ENCODE measurements at places on chromosomes 6 and 20.

- no peak for DNase-seq
These were observed 1.6 kb upstream of the HEY2 start for GRCh38 chr6:125747589-125748405.

GRCh38 chr6:16721977-16722376 lies 39.3 kb downstream of the ATXN1 start:
- no peak for DNase-seq

- DNase-seq, result no peak
These were observed 320.1 kb upstream of the PRND start for GRCh38 chr20:4401601-4402000.

DNA sequence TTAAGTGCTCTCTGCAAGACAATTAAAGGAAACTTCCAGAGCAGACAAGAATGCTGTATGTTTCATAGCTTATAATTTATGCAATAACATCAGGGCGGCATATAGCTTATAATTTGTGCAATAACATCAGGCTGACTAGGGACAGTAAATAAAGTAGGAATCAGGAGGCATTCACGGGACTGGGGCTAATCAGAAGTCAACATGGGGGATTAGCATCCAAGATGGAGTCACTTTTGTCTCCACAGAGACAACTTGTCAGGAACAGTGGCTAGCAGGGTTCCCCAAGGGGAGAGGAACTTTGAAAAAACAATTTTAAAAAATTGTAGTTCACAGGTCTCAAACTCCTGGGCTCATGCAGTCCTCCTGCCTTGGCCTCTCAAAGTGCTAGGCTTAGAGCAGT lies 3.3 kb upstream of the ZNF341 start:
- DNase-seq, result no peak

GRCh38 chr6:7165002-7165889 lies 57.5 kb downstream of the RREB1 start:
- DNase-seq, result no peak

DNA sequence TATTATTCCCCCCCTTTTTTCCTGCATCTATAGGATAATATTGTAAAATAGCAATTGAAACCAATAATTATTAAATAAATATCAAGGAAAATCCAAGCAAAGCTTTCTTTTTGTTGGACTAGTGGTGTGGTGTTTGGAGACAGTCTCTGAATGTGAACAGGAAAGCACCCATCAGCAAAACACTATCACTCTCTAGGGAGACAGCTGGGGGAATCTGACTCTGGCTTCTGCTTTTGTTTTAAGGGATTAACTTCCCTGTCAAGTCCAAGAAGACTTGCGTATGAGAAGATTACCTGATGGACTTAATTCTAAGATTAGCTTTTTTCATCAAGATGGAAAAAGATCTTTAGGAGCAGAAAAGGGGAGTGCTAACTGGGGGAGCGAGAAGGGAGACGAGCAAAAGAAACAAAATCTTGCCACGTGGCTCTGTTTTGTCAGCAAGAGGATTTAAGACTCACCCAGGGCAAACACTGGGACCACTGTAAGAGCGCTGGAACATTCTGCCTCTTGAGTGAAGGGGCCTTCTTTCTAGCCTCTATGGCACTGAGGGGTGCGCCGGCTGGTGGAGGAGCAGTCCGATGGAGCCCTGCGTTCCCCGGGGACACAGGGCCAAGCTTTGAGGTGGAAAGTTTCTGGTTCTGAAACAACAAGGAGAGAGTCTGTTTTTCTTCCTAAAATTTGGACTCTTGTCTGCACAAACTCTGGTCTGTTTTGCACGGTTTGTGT lies 570 bp downstream of the TULP4 start:
- DNase-seq, result no peak

GRCh38 chr6:137230547-137230946 lies 11.4 kb upstream of the IFNGR1 start:
- DNase-seq, result no peak

GRCh38 chr20:34268851-34269636 lies 27.8 kb downstream of the ASIP start:
- DNase-seq, result no peak

DNA sequence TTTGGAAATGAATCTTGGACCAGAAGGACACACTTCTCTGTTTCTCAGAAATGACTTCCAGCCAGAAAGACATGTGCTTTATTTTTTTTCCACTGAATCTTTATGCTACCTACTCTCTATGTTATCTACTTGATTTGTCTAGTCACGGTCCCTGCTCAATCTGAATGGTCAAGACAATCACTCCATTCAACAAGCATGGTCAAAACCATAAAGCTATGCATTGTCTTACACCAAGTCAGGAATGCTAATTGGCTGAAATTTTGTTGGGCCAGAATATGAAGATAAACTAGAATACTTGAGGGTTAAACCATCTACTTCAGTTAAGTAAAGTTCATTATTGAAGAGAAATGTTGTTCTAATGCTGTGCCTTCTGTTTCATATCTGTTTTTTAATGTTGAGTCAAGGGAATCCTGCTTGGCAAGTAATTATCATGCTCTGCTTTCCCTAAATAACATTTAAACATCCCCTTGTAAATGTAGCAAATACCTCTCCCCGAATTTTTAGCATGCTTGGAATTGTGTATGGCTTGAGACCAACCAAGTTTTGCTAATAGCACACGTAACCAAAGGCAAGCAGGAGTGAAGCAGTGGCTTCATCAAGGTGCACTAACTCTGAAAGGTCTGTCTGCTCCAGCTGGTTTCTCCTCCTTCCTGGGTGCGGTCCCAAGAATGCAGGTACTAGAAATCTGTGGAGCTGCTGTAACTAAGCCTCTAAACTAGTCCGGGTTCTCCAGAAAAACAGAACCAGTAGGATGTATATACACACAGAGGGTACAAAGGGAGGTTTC lies 190.3 kb upstream of the CDYL start:
- no peak for DNase-seq

- no peak for DNase-seq
These were observed 23.3 kb downstream of the PPARD start for GRCh38 chr6:35365594-35366203.

DNA sequence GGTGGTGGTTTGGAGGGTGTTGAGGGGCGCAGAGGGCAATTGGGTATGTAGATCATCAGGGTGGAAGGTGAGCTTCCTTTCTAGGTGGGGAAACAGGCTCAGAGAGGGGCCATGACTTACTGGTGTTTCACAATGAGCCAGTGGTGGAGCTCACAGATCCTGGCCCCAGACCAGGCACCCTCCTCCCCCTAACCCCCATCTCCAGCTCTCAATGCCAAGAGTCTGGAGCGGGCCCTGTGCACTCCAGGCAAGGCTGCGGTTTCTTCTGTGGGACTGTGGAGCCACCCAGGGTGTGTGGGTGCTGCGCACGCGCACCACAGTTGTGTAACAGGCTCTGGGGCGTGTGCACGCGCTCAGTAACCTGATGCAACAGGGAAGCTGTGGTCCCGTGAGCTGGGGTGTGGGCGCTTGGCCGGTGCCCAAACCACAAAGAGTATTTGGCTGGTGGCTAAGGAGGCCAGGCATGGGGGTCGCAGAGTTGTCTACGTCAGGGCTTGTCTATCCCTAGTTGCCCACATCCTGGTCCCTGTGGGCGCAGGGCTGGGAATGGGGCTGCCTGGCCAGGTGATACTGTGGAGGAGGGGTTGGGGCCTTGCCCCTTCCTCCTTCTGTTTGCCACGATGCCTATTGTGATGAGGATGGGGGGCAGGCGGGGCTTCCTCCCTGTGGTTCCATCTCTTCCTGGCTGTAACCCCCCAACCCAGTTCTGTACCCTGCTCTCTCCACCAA lies 37.5 kb upstream of the MRPS18A start:
- DNase-seq, result peak; percentile 33

DNA sequence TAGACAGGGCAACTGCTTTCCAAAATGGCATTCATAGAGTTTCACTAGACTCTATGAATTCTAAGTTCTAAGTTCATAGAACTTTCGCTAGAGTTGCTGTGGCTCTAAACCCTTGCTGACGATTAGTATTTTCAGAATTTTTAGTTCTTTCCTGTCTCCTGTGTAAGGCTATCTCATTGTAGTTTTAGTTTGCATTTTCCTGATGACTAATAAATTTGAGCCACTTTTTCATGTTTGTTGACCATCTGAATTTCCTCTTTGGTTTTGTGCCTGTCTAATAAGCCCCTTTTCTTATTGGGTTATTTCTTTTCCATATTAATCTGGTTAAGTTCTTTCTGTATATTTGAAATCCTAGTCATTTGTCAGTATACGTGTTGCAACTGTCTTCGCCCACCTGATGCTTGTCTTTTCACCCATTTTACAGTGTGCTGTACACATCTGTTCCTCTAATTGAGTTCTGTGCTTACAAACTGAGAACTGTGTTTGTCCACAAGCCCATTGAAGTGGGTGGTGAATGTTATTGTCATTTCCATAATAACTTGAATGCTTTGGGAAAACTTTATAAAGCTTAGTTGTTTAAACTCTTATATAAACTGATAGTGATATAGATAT lies 177.7 kb upstream of the CDYL start:
- no peak for DNase-seq

DNA sequence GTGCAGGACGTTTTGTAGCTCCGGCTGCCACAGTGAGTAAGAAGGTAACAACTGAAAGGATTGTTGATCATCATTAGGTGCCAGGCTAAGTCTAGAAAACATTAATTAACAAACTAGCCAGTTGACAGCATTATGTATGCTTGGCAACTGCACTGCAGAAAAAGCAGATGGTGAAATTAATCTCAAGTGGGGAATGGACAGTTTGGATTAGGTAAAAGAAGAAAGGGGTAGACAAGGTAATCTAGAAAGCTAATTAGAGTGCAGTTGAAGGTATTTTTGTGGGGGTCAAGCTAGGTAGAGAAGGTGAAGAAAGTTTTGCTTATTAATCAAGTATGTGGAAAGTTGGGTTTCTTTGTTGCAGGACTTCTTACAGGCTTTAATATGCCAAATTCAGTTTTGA lies 69.7 kb upstream of the HINT3 start:
- no peak for DNase-seq

DNA sequence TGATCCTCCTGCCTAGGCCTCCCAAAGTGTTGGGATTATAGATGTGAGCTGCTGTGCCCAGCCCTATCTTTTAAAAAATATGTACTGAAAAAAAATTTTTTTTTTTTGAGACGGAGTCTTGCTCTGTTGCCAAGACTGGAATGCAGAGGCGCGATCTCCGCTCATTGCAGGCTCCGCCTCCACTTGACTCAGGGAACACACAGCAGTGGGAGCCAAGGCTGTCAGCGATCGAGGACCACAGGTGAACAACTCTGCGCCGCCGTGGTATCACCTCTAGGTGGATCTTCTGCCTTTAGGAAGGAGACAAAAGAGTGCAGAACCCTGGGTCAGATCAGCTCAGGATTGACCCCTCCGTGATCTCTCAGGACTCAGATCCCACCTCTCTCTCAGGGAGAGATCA lies 13.7 kb downstream of the RAET1E start:
- no peak for DNase-seq

- no peak for DNase-seq
These were observed 3.6 kb upstream of the CD83 start for GRCh38 chr6:14113976-14114375.

DNA sequence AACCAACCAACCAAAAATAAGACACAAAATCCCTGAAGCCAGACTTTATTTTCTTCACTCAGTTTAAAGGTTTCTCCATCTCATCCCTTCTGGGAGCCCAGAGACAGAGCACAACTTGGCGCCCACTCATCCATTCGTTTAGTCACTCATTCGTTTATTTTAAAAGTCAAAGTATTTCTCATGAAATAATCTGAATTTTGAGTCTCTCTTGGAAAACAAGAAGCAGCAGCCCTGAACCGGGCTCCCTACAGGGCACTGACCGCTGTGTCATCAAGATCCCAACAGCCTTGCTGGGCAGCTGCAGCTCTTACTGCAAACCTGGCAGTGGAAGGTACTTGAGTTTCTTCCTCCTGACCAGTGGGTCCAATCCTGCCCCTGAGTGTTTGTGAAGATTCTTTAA lies 171.6 kb downstream of the THBS2 start:
- no peak for DNase-seq

- no peak for DNase-seq
These were observed 1.4 kb downstream of the PAQR8 start for GRCh38 chr6:52363228-52363867.

- no peak for DNase-seq
These were observed 30.5 kb downstream of the ANKEF1 start for GRCh38 chr20:10065154-10065833.

GRCh38 chr20:7930343-7930742 lies 9.9 kb downstream of the HAO1 start:
- DNase-seq, result no peak

DNA sequence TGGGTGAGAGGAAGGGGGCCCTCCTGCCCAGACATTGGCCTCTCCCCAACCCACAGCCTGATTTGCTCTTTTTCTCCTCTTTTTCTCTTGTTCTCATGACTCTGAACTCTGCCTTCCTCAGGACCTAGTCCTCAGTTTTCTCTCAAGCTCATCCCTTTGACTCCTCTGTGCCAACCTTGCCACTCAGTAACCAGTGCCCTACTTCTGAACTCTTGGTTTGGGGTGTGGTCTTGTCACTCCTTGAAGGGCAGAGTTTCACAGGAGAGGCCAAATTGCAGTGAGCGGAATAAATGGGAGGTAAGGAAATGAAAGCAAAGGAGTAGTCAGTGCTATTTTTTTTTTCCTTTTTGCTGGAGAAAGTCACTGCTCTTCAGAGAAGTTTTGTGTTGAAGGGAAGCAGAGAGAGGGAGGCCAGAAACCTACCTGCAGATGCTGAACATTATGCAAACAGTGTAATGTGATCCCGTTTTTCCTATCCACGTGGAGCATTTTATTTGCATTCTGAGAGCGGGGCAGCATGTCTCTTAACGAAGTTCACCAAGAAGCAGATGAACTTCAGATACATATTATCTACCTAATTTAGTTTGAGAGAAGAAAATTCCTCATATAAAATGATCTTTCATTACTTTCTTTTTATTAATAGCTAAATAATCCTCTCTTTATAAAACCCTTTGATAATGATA lies 26.9 kb downstream of the CFAP61 start:
- no peak for DNase-seq

- no peak for DNase-seq
These were observed 34.2 kb upstream of the C20orf203 start for GRCh38 chr20:32707691-32708581.

GRCh38 chr20:51089272-51089781 lies 66.4 kb upstream of the KCNG1 start:
- no peak for DNase-seq

DNA sequence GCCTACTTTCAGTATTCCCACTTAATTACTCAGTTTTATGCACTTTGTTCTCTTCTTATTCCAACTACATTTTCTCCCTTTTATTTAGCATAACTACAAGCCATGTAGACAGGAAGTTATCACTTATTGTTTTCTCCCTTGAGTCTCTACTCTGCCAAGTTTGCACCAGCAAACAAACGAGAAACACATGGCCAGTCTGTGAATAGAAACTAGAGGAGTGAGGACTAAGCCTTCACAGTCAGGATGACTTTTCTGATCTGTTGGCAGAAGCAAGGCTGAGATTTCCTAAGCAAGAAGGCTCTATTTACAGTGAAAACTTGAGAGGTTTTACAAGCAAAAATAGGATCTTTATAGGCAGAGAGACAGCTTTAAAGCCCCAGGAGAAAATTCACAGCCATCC lies 69.8 kb upstream of the TINAG start:
- no peak for DNase-seq

- DNase-seq, result no peak
These were observed 33.4 kb upstream of the SLC22A1 start for GRCh38 chr6:160088069-160088783.

- DNase-seq, result no peak
These were observed 17.6 kb downstream of the SYTL3 start for GRCh38 chr6:158667360-158667981.

Measured in activated naive CD4-positive, alpha-beta T cell (primary cell).